Activated T-helper 2 cell treated with anti-CD3 and anti-CD28 coated beads, Interferon-gamma antibody, Interleukin-2, Interleukin-4, amounts not matched to agents 10 μg/mL and 5 μg/mL and 100 μg/mL, durations not matched to agents 14 hours and 24 hours and 36 hours (primary cell): ENCODE measurements at places on chromosomes 7 and 10.

GRCh38 chr7:146937836-146938235 is 821.2 kb downstream of the CNTNAP2 start:
- no peak overlapping the region for H3K4me3 ChIP-seq
- no peaks in the 10 kb centered on the region for H3K36me3 ChIP-seq
- DNase-seq = no peak
- no peaks in the 10 kb centered on the region for H3K27me3 ChIP-seq
- H3K4me1 ChIP-seq = no peaks in the 10 kb centered on the region
- H3K27ac ChIP-seq = no peak overlapping the region

- H3K36me3 ChIP-seq = peaks cover 91% of the 10 kb centered on the region
- H3K27ac ChIP-seq = peak overlapping the region; percentile 33
- DNase-seq = no peak
- H3K4me3 ChIP-seq = no peak overlapping the region
Observed at GRCh38 chr10:14598809-14599764, 175.6 kb downstream of the FAM107B start.

- H3K36me3 ChIP-seq = peaks cover 73% of the 10 kb centered on the region
- peaks cover 70% of the 10 kb centered on the region for H3K4me1 ChIP-seq
- DNase-seq = no peak
- H3K4me3 ChIP-seq = no peak overlapping the region
- H3K27ac ChIP-seq = no peak overlapping the region
Observed at GRCh38 chr10:6609625-6610024, 29.5 kb upstream of the PRKCQ start.

DNA sequence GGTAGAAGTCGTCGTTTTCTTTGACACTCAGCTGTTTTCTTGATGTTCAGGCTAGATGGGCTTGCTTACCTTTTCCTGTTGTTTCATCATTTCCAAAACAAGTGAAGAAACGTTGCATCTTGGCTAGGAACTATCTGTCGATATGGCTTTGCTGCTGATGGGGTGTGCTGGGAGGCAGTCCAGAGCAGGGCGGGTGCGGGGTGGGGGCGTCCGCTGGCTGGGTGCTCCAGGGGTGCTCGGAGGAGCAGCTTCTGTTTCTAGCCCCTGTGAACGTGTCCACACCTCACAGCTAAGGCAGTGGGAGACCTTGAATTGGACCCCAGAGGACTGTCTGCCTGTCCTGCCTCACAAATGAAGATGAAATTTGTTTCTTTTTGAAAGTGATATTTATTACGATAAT is 7.6 kb upstream of the SUN1 start:
- H3K27me3 ChIP-seq = no peaks in the 10 kb centered on the region
- H3K4me3 ChIP-seq = no peak overlapping the region
- H3K36me3 ChIP-seq = peaks cover 33% of the 10 kb centered on the region
- no peak for DNase-seq
- H3K27ac ChIP-seq = no peak overlapping the region
- peaks cover 20% of the 10 kb centered on the region for H3K4me1 ChIP-seq

DNA sequence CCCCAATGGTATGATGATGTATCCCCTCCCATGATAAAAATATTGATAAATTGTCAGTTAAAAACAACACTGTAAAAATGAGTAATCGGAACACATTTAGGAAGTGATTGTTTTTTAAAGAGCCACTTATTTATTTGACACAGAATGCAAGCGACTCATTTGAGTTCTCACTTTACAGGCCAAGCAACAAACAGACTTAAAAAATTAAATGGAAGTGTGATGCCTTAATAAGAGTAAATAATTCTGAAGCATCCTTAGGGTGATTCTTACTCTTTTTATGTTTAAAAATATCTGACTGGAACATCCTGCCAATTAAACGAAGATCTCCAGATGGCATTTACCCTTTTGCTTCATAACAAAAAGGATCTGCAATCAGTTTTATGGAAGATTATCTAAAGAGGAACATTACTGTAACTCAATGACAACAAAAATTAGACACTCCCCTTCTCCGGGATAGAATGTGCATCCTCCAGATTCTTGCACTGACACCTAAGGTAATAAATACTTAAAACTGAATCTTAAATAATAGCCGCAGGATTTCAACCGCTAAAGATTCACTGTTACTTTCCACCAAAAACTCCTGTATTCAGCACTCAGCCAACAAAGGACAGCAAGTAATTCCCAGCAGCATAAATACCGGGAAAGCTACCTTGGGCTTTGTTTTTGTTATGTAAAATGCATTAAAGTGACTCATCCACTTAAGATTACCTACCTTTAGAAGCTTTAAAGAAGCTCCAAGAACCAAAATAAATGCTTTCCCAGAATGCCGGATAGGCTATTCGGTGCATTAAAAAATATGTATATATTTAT is 1.7 kb downstream of the CACNA2D1 start:
- DNase-seq = no peak
- peaks cover 36% of the 10 kb centered on the region for H3K27me3 ChIP-seq
- no peaks in the 10 kb centered on the region for H3K36me3 ChIP-seq

DNA sequence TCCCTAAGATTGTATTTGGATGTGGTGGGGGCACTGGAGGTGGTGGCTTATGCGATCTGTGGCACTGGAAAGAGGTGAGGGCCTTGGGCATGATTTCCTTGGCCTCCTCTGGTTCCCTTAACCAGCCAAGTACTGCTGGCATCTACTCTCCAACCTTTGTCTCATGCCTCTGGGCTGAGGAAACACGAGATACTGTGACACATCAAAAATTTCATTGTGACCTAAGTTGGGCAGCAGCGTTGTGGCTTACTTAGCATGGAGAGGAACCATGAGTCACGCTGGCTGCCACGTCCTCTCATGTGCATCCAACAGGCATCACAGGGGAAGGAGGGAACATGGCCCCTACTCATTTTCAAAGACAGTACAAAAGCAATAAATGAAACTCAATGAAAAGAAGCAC is 29.7 kb upstream of the GSDME start:
- H3K4me1 ChIP-seq = peaks cover 10% of the 10 kb centered on the region
- peaks cover 35% of the 10 kb centered on the region for H3K36me3 ChIP-seq
- H3K27me3 ChIP-seq = no peaks in the 10 kb centered on the region
- H3K27ac ChIP-seq = no peak overlapping the region
- no peak overlapping the region for H3K4me3 ChIP-seq

GRCh38 chr10:12534824-12535223 is 185.5 kb downstream of the CAMK1D start:
- no peak overlapping the region for H3K4me3 ChIP-seq
- H3K27me3 ChIP-seq = no peaks in the 10 kb centered on the region
- DNase-seq = no peak
- peak overlapping the region; percentile 44 for H3K27ac ChIP-seq

GRCh38 chr7:81956520-81956919 is 186.7 kb upstream of the HGF start:
- H3K4me1 ChIP-seq = no peaks in the 10 kb centered on the region
- no peak for DNase-seq
- no peak overlapping the region for H3K4me3 ChIP-seq
- H3K27ac ChIP-seq = no peak overlapping the region

DNA sequence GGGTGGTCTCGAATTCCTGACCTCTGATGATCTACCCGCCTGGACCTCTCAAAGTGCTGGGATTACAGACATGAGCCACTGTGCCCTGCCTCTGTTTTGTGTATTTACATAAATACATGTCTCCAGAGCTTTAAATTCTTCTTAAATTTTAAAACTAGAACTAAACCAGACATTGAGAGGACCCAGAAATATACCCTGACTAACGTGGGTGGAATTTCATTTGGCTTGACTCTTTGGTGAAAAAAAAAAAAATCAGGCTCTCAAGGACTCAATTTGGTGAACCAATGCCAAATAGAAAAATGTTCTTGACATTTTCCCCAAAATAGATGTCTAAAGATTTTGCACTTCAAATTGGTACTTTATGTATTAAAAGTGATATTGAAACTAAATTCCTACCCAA is 16.6 kb upstream of the FAS start:
- H3K27me3 ChIP-seq = no peaks in the 10 kb centered on the region
- H3K27ac ChIP-seq = no peak overlapping the region
- H3K4me3 ChIP-seq = no peak overlapping the region
- peaks cover 3% of the 10 kb centered on the region for H3K36me3 ChIP-seq
- H3K4me1 ChIP-seq = peaks cover 20% of the 10 kb centered on the region

DNA sequence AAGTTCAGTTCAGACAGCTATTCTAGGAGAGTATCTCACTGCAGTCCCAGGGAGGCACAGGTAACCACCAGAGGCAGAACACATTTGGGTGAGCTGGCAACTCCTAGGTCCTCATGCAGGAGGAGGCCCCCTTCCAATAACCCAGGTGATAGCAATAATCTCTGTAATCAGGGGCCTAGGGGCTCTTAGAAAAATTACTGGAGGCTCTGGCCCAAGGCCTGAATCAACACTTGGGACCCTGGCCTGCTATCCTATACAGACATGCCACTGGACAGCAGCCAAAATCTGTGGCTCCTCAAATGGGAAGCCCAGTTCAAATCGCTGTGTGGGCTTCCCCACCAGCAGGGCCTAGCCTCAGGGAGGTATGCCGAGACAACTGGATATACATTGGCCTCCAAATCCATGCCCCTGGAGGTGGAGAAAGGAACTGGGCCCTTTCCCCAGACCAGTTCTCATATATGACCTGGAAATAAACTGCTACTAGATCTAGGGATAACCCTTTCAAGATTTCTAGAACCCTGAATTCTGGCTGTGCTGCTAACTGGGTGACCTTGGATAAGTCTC is 1.6 kb downstream of the AVPI1 start:
- no peaks in the 10 kb centered on the region for H3K36me3 ChIP-seq
- no peak for DNase-seq
- no peak overlapping the region for H3K27ac ChIP-seq

DNA sequence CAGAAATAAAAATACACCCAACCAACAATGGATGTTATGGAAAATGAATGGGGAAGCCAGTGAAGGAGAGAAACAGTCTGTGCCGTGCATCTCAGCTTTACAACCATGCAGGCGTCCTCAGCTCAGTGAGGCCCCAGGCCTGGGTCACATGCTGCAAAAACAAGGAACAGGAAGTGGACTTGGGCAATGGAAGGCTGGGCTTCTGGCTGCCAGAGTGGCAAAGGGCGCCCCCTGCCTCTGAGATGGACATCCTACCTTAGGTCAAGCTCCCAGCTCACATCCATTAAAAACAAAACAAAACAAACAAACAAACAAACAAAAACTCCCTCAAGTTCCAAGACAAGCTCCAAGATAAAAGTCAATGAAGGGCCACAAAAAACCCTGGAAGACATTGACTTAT is 54.7 kb upstream of the AFAP1L2 start:
- H3K27ac ChIP-seq = peak overlapping the region; percentile 24
- H3K4me3 ChIP-seq = no peak overlapping the region
- H3K4me1 ChIP-seq = peaks cover 15% of the 10 kb centered on the region
- peaks cover 38% of the 10 kb centered on the region for H3K36me3 ChIP-seq

DNA sequence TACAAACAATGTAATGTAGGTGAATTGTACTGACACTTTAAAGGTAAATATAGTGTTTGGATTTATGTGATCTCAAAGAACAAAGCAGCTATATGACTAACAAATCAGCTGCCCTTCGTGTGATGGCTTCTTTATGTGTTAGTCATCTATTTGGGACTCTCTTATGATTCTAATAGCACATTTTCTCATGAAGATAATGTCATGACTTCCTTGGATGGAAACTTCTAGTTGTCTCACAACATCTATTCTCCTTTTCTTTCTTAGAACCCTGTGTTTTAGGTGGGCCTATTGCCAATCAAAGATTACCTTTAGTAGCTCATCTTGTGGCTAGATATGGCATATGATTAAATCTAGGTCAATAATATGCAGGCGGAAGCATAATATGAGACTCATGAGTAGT is 45.0 kb downstream of the TMEM106B start:
- DNase-seq = no peak
- H3K4me1 ChIP-seq = peaks cover 12% of the 10 kb centered on the region
- H3K27ac ChIP-seq = no peak overlapping the region
- peaks cover 25% of the 10 kb centered on the region for H3K27me3 ChIP-seq
